Uterus (tissue), 4 donors: ENCODE measurements at places on chromosomes 13 and 19.

DNA sequence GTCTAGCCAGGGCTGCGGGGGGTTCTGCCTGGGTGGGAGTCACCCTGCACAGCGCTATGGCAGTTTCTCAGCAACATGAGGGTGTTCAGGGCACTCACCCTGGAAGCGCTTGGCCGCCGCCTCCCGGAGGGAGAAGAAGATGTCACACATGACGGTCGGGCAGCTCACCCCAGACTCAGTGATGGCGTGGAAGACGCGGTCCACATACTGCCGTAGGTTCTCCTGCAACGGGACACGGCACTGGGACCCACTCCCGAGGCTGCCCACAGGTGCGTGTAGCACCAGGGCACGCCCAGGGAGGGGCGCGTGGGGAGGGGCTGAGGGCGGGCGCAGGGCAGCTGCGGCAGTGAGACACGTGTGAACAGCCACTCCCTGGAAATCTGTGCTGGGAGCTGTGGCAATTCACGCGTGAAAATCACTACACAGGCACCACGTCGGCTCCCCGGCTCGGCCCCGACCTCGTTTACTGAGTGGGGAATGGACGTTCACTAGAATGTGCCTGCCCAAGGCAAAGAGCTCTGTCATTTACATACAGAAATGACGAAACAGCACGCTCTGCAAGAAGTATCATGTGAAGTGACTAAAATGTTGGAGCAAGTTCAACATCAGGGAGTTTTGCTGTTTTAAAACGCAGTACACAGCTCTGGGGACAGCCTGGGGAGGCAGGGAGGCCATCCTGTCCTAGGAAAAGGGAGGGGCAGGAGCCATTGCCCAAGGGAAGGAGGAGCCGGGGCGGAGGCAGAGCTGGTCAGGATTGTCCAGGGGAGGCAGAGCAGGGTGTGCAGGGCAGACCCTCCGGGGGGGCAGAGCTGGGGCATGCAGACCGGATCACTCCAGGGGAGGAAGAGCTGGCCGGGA lies 41.5 kb upstream of the C13orf46 start:
- DNase-seq = no peak

DNA sequence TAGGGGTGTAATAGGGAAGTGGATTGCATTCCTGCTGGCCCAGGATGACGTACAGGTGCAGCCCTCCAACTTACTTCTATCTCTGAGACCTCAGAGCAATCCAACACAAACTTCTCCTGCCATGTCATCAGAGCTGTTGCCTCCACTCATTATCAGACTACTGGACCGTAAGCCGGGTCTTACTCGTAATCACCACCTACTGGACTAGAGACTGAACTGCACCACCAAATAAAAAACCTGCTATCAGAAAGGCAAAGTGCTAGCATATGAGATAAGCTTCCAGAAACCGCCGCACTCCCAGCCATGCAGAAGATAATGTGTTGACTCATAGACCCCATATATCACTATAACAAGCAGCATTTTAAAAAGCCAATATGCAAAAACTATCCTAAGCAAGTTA lies 102.0 kb downstream of the SLITRK1 start:
- no peak for DNase-seq

GRCh38 chr19:5890099-5890498 lies 13.5 kb downstream of the NDUFA11 start:
- DNase-seq = no peak

DNA sequence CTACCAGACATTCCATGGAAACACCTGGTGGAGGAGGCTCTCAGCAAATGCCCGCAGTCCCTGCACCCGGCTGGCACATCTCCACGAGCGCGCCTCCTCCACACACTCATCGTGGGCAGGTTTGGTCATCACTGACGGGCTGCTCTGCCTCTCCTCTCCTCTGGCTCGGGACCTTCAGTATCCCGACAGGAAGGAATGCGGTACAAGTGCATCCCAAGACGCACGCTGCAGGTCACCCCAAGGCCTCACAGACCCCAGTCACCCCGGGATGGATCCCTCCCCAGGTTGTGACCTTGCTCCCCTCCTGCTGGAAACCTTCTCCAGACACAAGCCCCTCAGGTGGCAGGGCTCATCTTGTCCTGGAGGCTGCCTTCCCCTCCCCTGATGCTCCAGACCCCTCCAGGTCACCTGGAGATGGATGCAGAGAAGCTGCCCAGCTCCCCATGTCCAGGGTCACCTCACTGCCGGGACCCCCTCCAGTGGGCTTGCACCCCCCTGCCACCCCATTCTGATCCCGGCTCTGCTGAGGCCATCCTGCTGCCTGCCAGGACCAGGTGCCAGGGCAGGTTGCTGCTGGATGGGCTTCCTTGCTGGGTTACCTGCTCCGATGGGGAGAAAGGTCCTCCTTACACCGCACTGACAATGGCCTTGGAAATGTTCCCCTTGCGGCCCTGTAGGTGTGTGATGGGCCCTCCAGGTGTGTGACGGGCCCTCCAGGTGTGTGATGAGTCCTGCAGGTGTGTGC lies 29.9 kb downstream of the C13orf46 start:
- DNase-seq = no peak

DNA sequence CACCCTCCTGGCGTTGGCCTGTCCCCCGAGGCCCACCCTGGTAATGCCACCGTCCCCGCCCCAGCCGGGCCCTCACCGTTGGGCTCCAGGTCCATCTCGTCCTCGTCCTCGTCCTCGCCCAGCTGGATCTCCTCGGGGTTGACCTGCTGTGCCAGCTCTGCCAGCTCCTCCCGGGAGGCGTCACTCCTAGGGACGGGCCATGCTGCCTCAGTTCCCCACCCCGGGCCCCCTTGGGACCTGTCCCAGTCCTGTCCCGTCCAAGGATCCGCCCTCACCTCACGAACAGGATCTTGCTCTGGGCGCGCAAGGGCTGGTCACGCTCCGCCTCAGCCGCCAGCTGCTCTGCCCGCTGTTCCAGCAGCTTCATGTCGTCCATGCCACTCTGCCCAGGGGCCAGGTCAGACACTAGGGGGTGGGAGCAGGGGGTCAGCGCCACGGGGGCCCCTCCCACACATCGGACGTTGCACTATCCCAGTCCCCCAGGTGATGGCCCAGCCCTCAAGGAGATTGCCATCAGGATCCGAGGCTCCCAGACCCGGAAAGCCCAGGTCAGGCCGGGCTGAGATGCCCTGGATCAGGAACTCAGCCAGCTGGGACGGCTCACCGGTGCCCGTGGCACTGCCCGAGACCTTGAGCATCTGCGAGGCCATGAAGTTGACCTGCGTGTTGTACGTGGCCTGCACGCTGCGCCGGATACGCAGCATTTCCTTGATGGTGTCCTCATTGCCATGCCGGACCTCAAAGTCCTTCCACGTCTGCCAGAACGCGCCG lies 9.5 kb downstream of the XAB2 start:
- no peak for DNase-seq

DNA sequence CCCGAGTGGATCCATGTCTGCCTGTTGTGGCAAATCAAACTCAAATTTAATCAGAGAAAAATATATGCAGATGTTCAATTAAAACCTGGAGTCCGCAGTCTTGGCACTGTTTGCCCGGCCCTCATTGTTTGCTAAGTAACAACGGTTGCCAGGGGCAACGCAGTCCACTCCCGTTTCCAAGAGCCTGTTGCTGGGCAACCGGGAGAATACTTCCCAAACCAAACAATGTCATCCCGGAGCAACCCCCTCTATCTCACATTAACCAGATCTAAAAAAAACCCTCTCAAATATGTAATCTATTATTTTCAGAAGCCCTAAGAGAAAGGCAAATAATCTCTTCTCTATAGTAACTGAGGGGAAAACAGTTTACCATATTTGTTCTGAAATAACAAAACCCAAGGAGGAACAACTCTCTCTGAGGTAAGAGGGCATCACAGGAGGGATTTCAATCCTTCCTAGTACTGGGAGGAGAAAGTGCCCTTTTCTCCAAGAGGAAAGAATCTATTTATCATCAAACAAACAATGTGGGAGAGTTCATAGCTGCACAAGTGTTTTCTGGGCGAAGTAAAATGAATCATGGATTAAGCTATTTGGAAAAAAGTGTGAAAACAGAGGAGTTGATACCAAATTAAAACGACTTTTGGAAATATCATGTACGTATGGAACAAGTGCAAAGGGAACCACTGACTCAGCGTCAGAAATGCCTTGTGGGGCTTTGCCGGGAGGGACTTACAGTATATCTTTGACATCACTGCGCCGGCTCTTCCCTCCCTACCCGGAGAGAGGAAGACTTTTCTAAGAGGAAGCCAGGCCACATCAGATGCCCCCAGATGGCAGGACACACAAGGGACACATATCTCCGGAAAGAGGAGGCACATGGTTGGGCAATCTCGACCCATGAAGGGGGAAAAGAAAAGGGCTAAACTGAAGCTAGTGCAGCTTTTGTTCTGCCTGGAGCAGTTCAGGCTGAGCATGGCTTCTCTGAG lies 43.3 kb downstream of the RFX2 start:
- peak; percentile 96 for DNase-seq

DNA sequence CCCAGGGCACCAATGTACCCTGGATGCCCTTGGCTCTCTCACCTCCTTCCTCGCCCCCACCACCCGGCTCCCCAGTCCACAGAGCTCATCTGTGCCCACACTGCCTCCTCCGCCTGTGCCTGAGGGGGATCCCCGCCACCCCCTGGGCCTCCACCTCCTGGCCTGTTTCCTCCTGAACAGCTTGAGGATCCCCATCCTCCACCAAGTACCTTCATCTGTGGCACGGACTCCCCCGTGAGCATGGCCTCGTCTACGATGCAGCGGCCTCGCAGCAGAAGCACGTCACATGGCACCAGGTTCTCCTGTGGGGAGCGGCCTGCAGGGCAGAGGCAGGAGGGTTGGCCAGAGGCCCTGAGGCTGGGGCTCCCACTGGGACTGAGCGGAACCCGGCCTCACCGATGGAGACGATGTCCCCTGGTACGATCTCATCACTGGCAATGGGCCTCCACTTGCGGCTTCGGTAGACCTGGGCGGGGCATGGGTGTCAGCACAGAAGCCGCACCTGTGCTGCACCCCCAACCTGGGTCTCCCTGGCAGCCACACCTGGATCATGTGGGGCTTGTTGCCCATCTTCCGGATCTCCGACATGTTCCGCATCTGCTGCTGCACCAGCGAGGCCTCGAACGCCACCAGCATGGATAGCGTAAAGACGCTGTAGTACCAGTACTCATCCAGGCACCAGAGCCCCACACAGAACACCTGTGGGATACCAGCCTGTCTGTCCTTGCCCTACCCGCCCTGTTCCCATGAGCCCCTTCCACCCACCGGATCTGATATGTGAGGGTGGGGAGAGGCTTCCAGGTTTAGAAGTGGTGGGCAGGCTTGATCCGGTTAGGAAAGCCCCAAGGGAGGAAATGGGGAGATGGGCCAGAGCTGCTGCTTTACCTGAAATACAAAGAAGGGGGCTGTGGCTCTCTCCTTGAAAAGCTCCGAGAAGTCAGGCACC lies 6.8 kb downstream of the ATP13A1 start:
- DNase-seq = no peak

DNA sequence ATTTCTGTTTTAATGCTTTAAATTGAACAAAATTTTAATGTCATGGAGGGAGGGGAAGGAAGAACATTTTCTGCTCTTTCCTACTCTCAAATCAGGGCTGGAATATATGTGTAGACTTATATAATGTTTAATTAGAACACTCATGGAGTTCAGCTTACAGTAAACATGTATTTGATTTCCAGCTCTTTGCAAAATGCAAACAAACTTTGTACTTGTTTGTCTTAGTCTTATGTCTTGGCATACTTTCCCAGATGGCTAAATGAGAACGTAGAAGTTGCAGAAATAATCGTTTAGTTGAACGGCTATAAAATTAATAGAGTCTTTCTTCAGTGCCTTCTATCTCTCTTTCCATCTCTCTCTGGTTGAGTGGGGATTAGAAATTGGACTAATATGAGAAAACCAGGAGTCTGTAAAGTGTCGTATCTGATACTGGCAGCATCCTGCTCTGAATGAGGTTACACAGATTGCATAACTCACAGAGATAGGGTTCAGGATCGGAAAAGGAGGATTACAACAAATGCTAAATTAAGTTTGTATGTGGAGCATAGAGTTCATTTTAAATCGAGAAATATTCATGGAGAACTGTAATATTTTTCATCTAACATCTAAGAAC lies 82.3 kb downstream of the FGF9 start:
- DNase-seq = no peak

GRCh38 chr13:20127562-20128458 lies 33.0 kb downstream of the GJA3 start:
- DNase-seq = peak; percentile 42

DNA sequence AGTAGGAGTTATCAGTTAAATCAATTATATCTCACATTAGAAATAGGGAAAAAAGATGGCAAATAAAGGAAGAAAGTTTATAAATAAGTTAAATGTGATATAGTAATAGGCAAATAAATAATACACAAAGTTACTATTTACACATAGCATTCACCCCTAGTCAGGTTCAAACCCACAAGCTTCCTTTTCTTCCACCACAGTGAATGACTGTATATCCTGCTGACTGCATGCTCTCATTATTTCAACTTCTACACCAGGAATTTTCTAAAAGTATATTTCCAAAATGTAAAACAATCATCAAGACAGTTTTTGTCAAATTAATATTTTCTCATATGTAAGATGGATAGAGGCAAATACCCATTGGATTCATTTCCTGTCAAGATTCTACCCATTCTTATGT lies 548.6 kb upstream of the SLITRK5 start:
- DNase-seq = no peak

DNA sequence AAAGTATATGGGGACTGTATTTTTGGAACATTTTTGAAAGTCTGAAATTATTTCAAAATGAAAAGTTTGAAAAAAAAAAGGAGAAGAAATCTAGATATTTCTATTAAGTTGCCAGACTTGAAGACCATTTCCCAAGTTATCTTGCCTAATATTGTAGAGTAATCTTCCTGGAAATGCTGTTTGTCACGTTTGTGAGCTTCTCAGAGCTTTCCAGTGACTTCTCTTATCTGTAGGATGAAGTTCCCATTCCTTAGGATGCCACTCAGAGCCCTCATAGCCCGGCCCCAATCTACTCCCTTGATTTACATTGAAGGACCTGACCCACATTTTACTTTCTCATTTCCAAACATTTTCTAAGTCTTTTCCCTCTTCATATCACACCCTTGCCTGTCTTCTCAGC lies 23.6 kb downstream of the CEACAM8 start:
- DNase-seq = no peak

GRCh38 chr13:99689955-99690354 lies 188.7 kb downstream of the TM9SF2 start:
- no peak for DNase-seq

- peak; percentile 76 for DNase-seq
These were observed 2.1 kb downstream of the EFNB2 start for GRCh38 chr13:106533101-106533942.

- DNase-seq = no peak
These were observed 29.1 kb downstream of the MYO9B start for GRCh38 chr19:17104679-17105078.

GRCh38 chr19:58380037-58380661 lies 681 bp downstream of the ZNF837 start:
- no peak for DNase-seq
